Stimulated activated naive CD4-positive, alpha-beta T cell (primary cell): ENCODE measurements at places on chromosomes 6 and 20.
A peak's percentile ranks its signal among the peaks of the same experiment; 100 is the strongest.

- no peak for DNase-seq
Measured at GRCh38 chr20:21018576-21018975, 87.6 kb downstream of the LINC00237 start.

- no peak for DNase-seq
Measured at GRCh38 chr6:134701301-134701700, 248.6 kb downstream of the ALDH8A1 start.

DNA sequence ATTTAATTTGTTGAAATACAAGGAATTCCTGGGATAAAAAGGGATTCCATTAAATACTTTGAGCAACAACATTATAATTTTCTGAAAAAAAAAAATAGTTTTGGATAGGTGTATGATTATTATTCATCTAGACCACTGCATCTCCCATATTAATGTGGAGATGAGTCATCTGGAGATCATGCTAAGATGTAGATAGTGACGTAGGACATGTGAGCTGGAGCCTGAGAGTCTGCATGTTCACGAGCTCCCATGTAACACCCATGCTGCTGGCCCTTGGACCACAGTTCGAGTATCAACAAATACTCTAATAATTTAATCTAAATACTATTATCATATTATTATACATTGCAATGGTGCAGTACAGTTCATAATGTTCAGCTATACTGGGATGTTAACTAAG, 91.6 kb downstream of the EPM2A start:
- DNase-seq = no peak

DNA sequence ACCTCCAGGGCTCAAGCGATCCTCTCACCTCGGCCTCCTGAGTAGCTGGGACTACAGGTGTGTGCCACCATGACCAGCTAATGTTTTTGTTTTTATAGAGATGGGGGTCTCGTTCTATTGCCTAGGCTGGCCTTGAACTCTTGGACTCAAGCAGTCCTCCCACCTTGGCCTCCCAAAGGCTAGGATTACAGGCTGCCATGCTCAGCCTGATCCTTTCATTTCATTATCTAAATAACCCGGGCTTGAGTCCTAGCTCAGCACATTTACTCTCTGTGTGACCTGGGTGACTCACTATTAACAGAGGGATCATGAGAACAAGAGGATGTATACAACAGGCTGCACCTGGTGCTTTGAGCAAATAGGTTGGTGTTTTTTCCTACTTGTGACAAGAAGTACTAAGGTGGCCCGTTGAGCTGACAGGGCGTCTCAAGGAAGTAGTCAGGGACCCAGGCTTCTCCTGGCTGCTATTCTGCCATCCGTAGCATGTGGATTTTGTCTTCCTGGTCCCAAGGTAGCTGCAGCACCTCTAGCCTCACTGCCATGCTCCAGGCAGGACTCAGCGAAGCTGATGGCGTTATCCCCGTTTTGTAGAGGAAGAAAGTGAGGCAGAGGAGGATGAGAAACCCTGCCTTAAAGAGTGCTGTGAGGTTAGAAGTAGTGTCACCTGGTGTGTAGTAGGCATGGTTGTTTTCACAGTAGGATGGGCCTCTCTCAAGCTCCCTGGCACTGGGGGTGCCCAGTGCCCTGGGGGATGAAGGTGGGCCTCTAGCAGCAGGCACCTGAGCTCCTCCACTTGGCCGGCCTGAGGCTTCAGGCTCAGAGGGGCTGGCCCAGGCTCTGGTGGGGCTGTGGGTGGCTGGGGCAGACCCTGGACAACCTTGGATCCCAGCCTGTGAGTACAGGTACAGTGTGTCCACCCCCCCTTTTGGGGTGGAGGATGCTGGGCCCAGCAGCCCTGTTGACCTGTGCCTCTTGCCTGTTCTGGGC, 62.4 kb downstream of the ADNP start:
- no peak for DNase-seq

DNA sequence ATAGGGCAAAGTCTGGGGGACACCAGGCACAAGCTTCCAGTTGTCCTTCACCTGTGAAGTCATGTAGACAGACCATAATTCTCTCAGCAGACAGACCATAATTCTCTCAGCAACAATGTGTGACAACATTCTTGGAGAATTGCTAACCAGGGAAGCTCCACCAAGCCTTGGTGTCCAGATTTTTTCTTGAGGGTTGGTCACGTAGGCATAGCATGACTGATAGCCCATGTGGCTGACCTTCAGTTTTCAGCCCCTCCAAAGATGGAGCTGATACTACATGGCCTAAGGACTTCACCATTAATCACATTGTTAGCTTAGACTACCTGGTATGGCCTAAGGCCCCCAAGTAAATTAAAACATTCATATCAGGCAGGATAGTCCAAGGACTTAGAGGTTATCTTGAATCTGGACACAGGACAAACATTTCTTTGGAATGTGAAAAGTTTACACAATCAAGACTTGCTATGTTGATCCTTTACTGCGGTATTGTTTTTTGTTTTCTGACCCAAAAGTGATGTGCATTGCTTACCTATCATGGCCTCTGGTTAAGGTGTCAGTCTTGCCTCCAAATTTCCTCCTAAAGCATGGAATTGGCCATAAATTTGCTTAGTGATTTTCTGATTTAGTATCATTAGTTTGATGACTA, 76.9 kb downstream of the CEP57L1 start:
- DNase-seq = no peak

- DNase-seq = no peak
Measured at GRCh38 chr6:46235242-46235641, 64.5 kb upstream of the ENPP5 start.

DNA sequence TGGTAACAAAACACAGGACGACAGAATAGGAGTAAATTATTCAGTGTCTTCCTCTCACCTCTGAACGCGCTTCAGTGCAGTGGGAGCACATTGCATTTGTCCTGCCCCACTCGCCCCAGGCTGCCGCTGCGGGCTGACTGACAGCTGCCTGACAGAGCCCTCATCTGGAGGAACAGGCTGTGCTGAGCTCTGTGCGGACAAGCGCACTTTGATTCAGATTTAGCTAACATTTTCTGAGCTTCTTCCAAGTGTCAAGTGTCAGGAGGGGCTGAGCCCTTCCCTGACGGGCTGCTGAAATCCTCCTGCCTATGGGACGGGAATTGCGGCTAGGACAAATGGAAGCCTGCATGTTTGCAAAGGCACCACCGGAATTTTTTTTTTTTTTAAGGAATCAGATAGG, 383.0 kb upstream of the CDH4 start:
- DNase-seq = no peak

DNA sequence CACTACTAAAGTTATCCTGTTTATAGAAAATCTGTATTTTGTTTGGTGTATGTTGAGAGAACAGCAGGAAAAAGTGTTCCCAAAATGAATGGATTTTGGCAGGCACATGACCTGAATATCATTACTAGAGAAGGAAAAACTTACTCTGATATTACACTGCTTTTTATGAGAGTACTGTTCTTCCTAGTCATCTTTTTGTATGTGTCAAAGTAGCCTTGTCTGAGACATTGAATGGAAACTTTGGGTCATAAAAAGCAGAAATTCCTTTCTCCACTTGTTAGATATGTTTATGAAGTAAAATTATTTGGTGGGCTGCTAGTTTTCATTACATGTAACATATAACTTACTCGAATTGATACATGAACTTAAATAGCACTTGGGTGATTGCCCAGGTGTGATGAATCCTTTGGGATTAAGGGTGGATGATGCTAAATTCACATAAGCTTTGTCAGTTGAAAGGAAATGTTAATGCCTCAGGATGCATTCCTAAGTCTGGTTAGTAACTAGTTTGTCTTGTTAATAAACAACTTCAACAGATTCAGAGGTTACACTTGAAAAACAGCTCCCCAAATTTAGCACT, 206.7 kb downstream of the CENPW start:
- no peak for DNase-seq

GRCh38 chr20:62065674-62066338, at the start of gene TAF4:
Gene TAF4 (minus strand): TSS chr20:62065881. CDS start chr20:62065810, 71 bp downstream.
- peak; percentile 80 for DNase-seq

- no peak for DNase-seq
Measured at GRCh38 chr20:16676891-16677290, 52.9 kb upstream of the SNRPB2 start.

DNA sequence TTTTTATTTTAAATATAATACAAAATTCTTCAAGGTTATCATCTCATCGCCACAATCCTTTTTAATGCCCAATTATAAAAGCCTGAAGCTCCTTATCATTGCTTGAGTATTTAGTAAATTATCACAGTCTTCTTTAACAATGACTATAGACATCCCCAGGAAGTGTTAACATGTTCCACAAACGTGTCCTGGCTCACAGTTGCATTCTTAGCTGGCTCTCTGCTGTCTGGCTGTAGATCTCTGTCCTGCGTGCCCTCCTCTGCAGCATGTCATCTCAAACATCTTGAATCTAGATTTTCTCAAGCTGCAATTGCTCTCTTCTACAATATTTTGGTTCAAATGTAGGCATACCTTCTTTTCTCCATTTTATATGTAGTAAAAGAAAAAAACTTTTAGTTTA, 885.2 kb downstream of the EPHA7 start:
- no peak for DNase-seq

- no peak for DNase-seq
Measured at GRCh38 chr6:8229915-8230756, 127.8 kb upstream of the EEF1E1 start.

GRCh38 chr6:53461696-53462095, 83.2 kb downstream of the GCLC start:
- no peak for DNase-seq
